ENCODE measurements at places on chromosomes 13 and 19. TPM values are rescaled to one million over a fixed set of nuclear protein-coding genes. Genes with fewer than 3 reads are reported as not detected.

- DNase-seq: no peak
These were observed 14.2 kb upstream of the MYO16 start for GRCh38 chr13:108615241-108615640.

DNA sequence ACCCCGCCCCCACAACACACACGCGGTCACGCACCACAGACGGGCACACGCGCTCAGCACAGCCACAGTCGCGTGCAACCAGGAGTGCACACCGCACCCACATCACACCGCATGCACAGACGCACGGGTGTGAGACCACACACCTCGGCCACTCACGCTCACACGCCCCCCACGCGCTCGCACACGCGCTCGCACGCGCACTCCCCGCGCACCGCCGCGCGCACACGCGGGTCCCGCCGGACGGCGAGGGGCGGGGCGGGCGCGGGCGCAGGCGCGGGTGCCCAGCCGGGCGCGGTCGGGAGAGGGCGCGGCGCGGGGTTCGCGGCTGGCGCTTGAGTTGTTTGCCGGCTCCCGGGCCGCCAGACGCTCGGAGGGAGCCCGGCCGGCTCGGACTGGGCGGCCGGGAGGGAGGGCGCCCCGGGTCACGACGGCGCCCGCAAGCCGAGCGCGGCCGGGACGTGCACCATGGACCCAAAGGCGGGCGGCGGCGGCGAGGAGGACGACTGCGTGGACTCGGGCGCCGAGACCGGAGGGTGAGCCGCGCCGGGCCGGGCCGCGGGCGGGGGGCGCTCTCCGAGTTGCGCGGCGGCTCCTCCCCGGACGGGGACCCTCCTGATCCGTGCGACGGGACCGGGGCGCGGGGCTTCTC, at the start of gene FAM124A:
TSS of gene FAM124A (plus strand) at position 362 of the 649 bp plus-strand sequence. CDS start at position 466, 104 bp downstream.
- DNase-seq: peak; percentile 56

DNA sequence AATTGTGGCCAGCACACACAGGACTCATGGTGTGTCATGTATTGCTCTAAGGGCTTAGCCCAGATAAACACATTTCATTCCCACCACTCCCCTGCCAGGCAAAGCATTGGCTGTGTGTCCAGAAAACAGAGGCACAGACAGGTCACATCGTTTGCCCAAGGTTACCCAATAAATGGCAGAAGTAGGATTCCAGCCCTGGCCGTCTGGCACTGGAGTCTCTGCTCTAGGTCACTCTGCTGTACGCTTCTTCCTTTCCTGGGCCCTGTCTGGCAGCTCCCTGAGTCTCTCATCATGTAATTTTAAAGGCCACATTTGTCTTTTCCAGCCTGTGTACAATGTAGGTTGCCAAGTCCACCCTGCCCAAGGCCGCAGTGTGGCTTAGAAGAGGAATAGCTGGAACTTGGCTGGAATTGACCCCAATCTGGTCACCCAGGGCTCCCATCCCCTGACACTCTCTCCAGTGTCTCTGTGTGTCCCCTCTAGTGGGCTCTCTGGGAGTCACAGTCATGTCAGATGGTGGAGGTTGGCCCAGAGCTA, 264.5 kb upstream of the TSHZ3 start:
- no peak for DNase-seq

DNA sequence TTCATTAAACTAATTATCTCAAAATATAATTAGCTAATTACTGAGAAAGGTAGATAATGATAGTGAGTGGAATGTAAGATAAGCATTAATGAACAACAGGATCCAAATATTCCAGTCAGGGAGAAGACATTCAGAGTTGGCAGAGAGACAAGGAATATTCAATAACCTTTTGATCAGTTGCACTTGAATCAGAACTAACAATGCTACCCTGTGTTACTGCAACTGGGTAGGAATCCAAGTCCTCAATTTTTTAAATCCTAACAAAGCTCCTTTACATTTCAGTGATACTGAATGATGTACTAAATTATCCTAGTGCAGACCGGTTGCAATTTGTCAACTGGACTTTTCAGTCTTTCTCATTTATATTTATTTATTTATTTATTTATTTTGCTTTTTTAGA, 107.1 kb upstream of the MIR17HG start:
- peak; percentile 91 for DNase-seq

DNA sequence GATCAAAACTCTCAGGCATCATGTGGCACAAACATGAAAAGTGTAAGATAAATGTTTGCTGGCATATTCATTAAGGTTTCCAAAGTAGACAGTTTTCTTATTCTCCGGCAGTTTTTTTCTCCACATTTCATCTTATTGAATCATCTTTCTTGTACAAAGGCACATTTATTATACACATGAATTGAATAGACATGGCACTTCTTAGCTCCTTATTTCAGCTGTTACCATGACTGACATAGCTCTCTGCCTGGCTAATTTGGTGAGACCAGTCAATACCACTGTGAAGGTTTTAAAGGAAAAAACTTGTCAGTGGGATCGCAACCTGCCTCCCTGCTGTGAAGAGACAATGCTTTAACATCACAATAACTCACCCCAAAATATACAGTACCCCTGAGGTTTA, 285.0 kb upstream of the PCDH20 start:
- DNase-seq: peak; percentile 45

GRCh38 chr13:102237230-102237629, 164.6 kb downstream of the FGF14 start:
- no peak for DNase-seq

DNA sequence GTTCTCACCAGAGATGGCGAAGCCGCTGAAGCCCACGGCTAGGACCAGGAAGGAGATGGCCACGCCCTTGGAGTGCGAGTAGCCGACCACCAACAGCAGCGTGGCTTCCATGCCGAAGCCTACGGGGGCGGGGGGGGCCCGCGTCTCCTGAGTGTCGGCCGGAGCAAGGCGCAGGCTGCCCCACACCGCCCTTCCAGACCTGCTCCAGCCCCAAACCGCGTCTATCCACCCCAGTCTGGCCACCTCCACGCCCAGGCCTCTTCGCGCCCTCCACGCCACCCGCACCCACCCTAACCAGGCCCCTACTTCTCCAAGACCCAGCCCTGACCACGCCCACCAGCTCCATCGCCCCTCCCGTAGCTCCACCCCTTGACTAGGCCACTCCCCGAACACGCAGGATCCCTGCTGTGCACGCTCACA, 6.2 kb downstream of the GFY start:
- no peak for DNase-seq

GRCh38 chr19:42284066-42284501, 15.0 kb downstream of the CIC start:
- DNase-seq: peak; percentile 73

DNA sequence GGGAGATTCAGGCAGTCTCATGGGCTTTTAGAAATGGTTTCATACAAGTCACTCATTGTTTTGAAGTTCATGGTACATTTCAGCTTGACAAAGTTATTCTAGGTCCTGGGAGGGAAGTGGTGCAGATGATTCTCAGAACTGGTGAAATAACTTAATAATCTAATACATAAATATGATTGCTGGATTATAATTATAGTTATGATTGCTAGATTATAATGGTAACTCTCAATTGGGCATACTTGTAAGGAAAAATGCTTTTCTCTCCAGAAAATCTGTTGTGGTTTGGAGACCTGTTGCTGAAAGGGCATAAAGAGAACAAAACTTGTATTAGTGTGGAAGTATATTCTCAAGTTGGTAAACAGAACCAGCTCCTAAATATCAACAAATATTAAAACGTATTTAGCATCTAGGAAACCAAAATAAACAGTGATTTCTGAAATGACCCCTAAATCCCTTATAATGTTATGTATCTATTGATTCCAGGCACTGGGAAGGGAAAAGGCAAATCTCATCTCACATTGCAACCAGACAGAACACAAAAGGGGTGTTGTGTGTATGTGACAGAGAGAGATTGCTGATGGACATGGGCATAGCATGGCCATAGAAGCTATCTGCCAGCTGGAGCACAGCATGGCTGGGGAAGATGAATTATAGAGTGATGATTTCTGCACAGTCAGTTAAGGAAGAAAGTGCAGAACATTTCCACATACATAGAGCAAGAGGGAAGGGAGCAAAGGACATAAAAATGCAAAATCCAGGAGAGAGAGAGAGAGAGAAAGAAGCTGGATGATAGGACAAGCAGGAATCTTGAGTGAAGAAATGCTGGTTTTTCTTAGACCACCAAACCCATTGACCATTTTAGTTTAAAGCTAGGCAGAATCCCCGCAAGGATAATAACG, 87.1 kb upstream of the FRY start:
- DNase-seq: peak; percentile 53

GRCh38 chr19:18931316-18932162, 9.5 kb downstream of the HOMER3 start:
- no peak for DNase-seq

DNA sequence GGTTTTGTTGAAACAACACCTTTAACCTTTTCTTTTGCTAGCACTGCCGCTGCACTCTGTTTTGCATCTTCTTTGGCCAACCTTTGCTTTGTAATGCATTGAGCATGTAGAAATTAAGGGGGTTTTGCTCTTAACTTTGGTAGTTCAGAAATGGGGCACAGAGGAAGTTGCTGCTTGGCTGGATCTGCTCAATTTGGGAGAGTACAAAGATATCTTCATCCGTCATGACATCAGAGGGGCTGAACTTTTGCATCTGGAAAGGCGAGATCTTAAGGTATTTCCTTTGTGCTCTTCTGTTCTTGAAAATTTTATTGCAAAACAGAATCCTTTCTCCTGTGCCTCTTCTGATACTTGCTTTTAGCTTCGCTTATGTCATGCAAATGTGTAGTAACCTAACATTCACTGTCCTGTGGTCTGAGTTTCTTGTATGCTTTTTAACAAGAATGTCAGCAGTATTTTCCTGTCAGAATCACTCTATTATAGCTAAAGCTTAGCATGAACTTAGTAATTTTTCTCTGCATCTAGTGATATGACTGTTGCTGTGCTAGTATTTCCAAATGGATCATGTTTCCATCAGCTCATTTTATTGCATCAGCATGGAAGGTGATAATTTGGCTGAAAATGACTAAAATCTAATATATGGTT, 50.7 kb upstream of the AKAP11 start:
- DNase-seq: no peak

GRCh38 chr13:66128201-66128600, 1101.9 kb downstream of the PCDH9 start:
- no peak for DNase-seq

The GRIN3B gene
- not detected for total RNA-seq

The RYR1 gene
- total RNA-seq: 0.03 TPM

The RTBDN gene
- total RNA-seq: 0.21 TPM

The ZNF486 gene
- total RNA-seq: 0.27 TPM

The TGFBR3L gene
- total RNA-seq: not detected

All from SK-MEL-5 (cell line).